ENCODE measurements at places on chromosomes 1 and 21.

- no peak for DNase-seq
Measured at GRCh38 chr1:210129092-210129491, 103.5 kb upstream of the SERTAD4 start.

DNA sequence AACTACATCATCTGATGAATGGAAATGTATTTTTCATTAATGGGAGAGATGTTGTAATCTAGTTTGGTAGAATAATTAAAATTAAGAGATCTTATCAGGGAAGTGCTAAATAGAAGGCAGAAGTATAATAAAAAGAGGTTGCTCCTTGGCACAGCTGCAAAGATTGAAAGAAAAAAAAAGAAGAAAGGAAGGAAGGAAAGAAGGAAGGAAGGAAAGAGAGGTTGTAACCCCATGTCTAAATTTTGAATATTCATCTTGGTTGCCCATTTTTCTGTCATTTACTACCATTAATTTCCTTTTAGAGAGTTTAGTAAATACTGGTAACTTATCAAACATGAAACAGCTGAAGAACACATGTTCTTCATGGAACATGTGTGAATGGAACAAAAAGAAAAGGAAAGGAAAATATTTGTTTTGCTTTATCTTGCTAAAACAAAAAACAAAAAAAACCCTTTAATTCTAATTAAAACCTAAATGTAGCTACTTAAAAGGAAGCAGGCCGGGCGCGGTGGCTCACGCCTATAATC, 10.5 kb upstream of the MDM4 start:
- DNase-seq, result no peak

DNA sequence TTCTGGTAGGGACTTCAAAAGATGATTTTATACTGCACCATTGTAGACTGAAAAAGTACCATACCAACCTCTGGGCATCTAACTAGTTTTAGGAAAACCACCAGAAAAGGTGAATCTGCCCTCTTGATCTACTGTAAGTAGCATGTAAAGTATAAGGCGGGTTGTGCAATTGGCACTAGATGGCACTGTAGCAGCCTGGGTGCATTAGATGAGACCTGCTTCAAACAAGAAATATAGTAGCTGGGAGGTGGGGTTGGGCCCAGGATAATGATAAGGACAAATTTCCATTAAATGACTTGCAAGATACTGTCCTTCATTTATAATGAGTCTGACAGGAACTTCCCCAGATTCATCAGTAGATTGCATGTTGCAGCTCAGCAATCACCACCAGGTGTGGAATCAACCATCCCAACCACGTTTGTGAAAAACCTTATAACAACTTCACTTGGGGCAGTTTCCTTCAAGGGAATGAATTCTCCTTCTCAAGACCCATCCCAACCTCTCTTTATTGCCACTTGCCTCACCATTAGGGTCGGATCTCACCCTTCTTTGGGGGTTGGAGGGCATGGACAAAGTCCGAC, 37.3 kb upstream of the IL10 start:
- no peak for DNase-seq

DNA sequence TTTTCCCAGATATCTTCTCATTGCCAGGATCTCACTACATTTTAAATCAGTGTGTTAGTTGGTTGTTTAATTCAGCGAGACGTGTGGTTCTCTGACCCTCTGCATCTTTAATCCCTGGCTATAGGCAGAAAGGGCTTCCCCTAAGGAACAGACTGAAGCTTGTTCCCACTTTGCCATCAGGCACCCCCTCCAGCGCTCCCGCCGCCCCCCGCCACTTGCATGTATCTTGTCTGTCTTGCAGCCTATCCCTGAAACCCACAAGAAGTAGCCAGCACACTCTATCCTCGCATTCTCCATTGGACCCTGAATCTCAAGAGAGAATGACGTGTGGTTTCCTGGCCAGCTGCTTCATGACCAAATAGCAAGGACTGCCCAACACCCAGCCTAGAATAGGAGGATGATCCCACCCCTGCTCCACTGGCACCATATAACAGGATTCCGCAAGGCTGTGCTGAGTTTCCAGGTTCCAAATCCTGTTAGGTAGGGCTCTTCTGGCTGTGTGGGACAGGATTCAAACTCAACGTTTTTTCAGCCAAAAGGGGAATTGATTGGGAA, 7.8 kb downstream of the CLDN19 start:
- DNase-seq, result no peak
